ENCODE measurements at places on chromosomes 12 and 14. TPM values are rescaled to one million over a fixed set of nuclear protein-coding genes. Genes with fewer than 3 reads are reported as not detected.

Gene SCNN1A
- 2.7 TPM for total RNA-seq

Gene FGF23
- not detected for total RNA-seq

Gene FKBP4
- 29.2 TPM for total RNA-seq

- no peaks in the 10 kb centered on the region for H3K27me3 ChIP-seq
- no peak for DNase-seq
- no peaks in the 10 kb centered on the region for H3K36me3 ChIP-seq
- H3K27ac ChIP-seq: no peak overlapping the region
Measured at GRCh38 chr14:88232771-88233170, 90.3 kb downstream of the KCNK10 start.

DNA sequence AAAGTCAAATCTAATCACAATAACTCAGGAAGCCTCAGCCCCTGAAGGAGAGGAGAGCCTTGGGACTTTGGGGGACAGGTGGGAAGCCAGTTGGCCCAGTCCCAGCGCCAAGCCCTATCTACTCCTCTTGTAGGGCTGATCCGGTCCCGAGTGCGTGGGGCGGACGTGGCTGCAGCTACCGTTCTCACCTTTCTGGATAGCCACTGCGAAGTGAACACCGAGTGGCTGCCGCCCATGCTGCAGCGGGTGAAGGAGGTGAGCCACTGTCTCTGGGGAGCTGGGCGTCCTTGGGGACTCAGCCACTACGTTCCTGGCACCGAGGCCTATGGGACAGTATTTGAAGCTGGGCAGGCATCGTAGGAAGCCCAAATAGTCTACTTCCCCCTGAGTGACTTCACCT lies 68.4 kb downstream of the GALNT16 start:
- DNase-seq: no peak
- no peak overlapping the region for H3K27ac ChIP-seq
- H3K4me1 ChIP-seq: no peaks in the 10 kb centered on the region
- H3K4me3 ChIP-seq: no peak overlapping the region

DNA sequence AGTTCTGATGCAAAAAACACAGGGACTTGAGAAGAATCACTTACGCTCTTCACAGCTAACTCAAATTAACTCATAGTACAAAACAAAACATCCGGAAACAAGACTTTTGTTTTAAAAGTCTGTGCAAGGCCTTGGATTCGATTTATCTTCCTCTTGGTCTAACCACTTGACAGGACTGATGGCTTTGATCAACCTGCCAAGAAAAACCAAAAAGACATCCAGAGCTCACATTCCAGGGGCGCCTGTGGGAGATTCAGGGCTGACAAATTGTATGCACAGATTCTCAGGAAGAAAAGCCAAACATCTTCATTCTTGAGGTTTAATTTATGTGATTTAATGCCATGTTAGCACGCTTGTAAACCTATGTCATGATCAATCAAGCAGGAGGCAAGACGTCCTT lies 129.1 kb upstream of the TMCC3 start:
- H3K4me3 ChIP-seq: no peak overlapping the region
- H3K36me3 ChIP-seq: no peaks in the 10 kb centered on the region
- H3K27ac ChIP-seq: no peak overlapping the region
- DNase-seq: no peak
- H3K4me1 ChIP-seq: no peaks in the 10 kb centered on the region

DNA sequence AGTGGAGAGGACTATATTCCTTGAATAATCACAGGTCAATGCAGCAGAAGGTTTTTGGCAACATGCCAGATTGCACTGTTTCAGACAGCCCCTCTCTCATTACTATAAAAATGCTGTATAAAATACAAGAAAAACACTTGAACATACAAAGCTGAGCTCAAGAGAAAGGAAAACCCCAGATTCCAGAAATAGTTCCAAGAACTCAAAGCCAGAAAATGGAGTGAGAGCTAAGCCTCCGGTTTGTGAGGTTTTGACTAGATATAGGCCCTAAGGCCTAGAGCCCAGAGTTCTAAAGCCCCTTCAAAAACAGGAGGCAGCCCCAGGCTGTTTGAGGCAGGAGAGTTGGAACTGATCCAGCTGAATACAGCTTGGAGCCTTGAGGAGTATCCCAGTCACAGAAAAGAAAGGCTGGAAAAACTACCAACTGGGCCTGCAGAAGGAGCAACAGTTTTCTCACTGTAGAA lies 29.4 kb upstream of the ACTN1 start:
- no peaks in the 10 kb centered on the region for H3K4me1 ChIP-seq
- H3K36me3 ChIP-seq: no peaks in the 10 kb centered on the region
- DNase-seq: no peak
- no peak overlapping the region for H3K4me3 ChIP-seq
- no peak overlapping the region for H3K27ac ChIP-seq

DNA sequence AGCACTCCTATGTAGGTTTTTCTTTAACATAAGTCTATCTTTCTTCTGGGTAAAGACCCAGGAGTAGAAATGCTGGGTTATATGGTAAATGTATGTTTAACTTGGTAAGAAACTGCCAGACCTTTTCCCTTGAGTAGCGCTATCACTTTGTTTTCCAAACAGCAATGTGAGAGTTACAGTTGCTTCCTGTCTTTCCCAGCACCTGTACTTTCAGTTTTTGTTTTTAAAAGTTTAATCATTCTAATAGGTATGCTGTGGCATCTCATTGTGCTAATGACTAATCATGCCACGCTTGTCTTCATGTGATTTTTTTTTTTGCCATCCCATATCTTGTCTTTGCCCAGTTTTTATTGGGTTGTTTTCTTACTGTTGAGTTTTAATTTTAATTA lies 28.1 kb downstream of the GIT2 start:
- H3K4me3 ChIP-seq: no peak overlapping the region
- no peaks in the 10 kb centered on the region for H3K4me1 ChIP-seq
- H3K27ac ChIP-seq: no peak overlapping the region
- no peaks in the 10 kb centered on the region for H3K27me3 ChIP-seq
- no peak for DNase-seq

- no peak for DNase-seq
- peaks cover 28% of the 10 kb centered on the region for H3K36me3 ChIP-seq
- no peak overlapping the region for H3K27ac ChIP-seq
- no peaks in the 10 kb centered on the region for H3K4me1 ChIP-seq
Measured at GRCh38 chr14:24204163-24205146, 1.0 kb upstream of the TSSK4 start.

DNA sequence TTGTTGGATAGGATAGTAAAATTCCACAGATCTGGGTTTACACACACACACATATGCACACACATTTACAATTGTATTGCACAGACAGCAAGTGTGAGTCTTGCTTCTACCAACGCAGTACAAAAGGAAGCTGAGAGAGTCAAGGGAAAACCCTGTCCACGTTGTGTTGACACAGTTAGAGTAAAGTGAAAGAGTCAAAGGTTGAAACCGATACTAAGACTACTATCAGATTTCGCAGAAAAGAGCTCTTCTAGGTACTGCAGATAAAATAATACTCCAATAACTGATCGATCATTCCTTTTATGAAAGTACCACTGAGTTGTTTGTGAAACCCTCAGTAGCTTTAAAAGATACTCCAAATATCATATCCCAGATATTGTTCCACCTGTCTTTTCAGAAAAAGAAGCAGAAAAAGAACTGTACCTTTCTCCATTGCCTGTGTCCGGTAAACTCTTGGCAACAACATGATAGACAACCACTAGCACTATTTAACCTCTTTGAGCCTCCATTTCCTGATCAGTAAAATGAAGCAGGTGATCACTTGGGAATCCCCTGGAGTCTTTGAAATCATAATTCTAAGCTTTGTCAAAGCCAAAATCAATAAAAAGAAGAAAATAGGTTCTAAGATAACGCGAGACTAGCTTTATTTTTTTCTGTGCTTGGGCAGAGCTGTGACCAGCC lies 224.6 kb upstream of the FOXN3 start:
- H3K36me3 ChIP-seq: no peaks in the 10 kb centered on the region
- H3K27me3 ChIP-seq: no peaks in the 10 kb centered on the region
- DNase-seq: no peak
- H3K4me1 ChIP-seq: no peaks in the 10 kb centered on the region

- H3K4me3 ChIP-seq: no peak overlapping the region
- DNase-seq: no peak
- no peak overlapping the region for H3K27ac ChIP-seq
Measured at GRCh38 chr14:36181417-36181816, 4.9 kb upstream of the PTCSC3 start.

DNA sequence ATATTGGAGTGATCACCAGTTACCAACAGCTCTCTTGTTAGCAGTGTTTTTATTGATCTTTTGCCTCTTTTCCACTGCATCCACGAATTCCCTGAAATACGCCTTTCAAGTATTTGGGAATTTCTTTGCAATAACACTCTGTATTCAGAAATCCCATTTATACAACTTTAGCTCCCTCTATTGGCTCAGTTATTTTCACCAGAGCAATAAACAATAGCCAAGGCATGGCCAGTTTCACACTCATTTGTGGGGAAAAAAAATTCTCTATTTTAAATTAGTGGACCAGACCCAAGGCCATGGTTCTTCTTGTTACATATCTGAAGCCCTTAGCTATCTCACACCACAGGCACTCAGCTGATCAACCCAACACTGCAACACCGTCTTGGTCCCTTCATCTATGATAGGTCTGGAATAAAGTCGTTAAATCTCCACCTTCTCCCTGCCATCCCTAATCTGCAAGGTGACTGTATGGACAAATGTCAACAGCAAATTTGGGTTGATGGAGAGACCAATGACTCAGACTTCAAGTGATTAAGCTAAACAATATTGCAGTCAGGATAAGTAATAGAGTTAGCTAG lies 92.4 kb upstream of the TMEM260 start:
- DNase-seq: no peak
- no peaks in the 10 kb centered on the region for H3K36me3 ChIP-seq
- H3K27me3 ChIP-seq: no peaks in the 10 kb centered on the region
- no peak overlapping the region for H3K4me3 ChIP-seq
- no peak overlapping the region for H3K27ac ChIP-seq

- peaks cover 21% of the 10 kb centered on the region for H3K4me1 ChIP-seq
- no peak for DNase-seq
- no peak overlapping the region for H3K4me3 ChIP-seq
- H3K27me3 ChIP-seq: no peaks in the 10 kb centered on the region
Measured at GRCh38 chr12:65878540-65878939, 54.3 kb downstream of the HMGA2 start.

DNA sequence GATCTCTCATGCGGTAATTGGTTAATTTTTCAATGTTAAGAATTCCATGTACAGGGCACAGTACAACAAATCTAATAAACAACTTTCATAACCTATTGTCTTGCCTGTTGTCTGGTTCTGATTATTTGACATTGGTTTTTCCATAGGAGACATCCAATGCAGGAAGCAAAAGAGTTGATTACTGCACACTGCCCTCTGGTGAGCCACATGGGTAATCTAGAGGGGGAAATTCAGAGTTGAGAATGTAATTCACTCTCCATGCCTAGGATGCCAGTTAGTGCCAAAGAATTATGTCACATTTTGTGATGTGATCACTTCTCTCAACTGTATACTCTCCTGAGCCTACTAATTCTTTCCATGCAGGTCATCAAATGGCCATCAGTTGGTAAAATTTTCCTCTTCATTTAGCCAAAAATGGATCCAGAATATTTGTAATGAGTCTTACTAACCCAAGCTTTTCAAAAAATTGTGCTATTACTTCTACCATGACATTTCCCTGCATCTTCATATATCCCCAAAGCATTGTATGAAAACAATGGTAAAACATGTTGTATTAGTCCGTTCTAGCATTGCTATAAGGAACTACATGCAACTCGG lies 17.7 kb upstream of the CCDC91 start:
- no peak overlapping the region for H3K4me3 ChIP-seq
- no peaks in the 10 kb centered on the region for H3K36me3 ChIP-seq
- H3K4me1 ChIP-seq: no peaks in the 10 kb centered on the region
- H3K27me3 ChIP-seq: no peaks in the 10 kb centered on the region
